IMR-90 (cell line): ENCODE measurements at places on chromosomes 3 and 15. TPM values are rescaled to one million over a fixed set of nuclear protein-coding genes. Genes with fewer than 3 reads are reported as not detected.
A peak's percentile ranks its signal among the peaks of the same experiment; 100 is the strongest.

GRCh38 chr15:50542887-50543210, 3.6 kb downstream of the USP50 start:
- peak; percentile 64 for DNase-seq

DNA sequence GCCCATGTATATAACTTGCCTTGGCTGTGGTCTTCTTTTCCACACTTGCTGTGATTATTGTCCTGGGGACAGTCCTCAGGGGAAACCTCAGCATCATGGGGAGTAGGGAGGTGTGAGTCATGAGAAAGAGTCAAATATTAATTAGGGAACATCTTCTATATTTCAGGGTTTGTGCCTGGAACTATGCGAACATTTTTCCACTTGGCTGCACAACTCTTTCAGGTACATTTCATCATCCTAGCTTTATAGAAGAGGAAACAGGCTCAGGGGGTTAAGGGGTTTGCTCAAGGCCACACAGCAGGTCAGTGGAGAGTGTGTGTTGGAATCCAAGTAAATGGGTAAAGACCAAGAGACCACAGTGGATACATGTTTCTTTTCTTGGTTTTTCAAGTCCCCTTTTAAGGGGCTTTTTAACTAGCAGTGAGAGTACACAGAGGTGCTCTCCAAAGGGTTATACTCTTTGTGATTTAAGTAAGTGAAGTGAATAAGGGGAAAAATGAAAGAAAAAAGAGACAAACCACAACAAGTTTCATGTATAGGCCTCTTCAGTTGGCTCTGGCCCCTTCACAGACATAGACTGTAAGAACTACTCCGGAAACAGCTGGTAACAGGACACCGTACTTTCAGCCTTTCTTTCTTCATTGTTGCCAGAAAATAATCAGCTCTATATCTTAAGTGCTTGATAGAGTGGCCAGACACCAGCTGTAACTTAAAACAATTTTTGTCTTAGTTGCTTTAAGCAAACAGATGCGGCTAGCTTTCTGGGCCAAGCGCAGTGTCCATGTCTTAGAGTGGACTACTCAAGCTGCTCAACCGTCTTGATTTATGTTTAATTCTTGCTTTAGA, 64.6 kb downstream of the EEFSEC start:
- peak; percentile 79 for DNase-seq

DNA sequence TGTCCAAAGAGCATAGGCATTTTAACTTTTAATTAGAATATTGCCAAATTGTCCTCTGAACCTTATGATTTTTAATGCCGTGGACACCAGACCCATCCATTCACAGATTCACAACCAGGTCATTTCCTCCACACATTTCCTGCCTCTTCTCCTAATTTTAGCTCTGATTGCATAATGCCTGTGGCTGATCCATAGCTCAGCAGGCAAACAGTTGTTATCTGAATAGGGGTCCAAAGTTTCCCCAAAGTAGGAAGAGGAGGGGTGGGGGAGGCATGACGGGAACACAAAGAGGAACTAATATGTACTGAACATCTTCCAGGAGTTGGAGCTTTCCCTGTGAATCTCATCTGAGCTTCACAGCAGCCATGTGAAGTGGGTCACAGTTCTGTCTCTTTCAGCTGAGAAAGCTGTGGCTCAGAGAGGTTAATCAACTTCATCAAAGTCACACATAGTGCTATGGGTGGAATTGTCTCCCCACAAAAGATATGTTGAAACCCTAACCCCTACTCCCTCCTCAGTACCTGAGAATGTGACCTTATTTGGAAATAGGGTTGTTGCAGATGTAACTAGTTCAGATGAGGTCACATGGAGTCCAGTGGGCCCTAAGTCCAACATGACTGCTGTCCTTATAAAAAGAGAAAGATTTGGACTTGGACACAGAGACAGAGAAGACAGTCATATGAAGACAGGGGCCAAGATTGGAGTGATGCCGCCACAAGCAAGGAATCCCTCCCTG, 106.7 kb upstream of the AGBL1 start:
- no peak for DNase-seq

- DNase-seq, result peak; percentile 48
Measured at GRCh38 chr3:14440531-14441239, 38.3 kb downstream of the SLC6A6 start.

- no peak for DNase-seq
Measured at GRCh38 chr3:30686799-30687198, 80.4 kb downstream of the TGFBR2 start.

- DNase-seq, result peak; percentile 64
Measured at GRCh38 chr3:4986175-4986781, 7.0 kb downstream of the BHLHE40 start.

Gene LRIG1
- 69.2 and 87.8 TPM in 2 replicates for total RNA-seq

Gene IQCF5
- total RNA-seq, result not detected in 2 replicates

Gene ATP13A5
- total RNA-seq, result not detected in 2 replicates
